Activated CD8-positive, alpha-beta T cell treated with anti-CD3 and anti-CD28 coated beads for 36 hours (primary cell): ENCODE measurements at places on chromosomes 5 and 9. TPM values are rescaled to one million over a fixed set of nuclear protein-coding genes. Genes with fewer than 3 reads are reported as not detected.
A peak's percentile ranks its signal among the peaks of the same experiment; 100 is the strongest.

The CER1 gene
- not detected for total RNA-seq

The TRMO gene
- total RNA-seq: 13.3 TPM

The DDX4 gene
- total RNA-seq: not detected

DNA sequence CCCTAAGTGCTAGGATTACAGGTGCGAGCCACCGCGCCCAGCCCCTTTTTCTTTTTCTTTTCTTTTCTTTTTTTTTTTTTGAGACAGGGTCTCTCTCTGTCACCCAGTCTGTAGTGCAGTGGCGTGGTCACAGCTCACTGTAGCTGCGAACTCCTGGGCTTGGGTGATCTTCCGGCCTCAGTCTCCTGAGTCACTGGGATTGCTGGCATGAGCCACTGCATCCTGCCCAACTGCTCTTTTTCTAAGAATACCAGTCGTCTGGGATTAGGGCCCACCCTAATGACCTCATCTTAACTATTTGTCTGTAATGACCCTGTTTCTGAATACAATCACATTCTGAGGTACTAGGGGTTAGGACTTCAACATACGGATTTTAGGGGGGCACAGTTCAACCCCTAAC, 34.1 kb upstream of the NANS start:
- DNase-seq: no peak

DNA sequence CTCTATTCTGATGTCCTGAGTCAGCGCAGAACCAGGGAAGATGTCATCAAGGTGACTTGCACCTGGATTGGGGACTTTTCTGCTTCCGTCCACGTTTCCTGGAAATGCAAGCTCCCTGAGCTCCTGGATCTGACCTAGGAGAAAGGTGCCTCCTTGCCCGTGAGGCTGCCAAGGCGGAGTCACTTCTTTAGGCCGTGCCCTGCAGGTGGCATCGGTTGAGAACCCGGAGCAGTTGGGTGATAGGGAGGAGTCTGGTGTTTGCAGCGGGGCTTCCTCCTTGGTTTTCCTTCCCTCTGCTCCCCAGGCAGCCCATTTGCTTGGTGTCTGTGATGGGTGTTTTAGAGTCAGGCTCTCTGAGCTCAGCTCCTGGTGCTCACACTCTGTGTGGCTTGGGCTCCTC, 15.2 kb downstream of the NANS start:
- no peak for DNase-seq

GRCh38 chr5:178234750-178235587, 2.4 kb upstream of the PHYKPL start:
- DNase-seq: peak; percentile 95

DNA sequence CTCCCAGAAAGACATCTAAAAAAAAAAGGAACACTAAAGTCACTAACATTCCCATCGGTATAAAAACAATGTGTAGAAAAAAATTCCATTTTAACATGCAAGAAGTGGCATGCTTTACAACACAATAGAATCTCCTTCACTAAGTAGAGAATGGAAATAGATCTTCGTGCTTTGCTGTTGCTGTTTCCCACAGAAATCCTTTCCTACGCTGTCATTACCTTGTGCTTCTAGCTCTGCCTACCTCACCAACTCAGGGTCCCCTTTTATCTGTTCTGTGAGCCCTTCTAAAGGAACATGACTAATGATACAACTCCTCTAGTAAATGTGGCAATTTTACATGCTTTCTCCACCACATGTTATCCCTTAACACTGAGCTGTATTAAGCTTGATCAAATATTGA, 202.9 kb downstream of the MCTP1 start:
- DNase-seq: no peak

DNA sequence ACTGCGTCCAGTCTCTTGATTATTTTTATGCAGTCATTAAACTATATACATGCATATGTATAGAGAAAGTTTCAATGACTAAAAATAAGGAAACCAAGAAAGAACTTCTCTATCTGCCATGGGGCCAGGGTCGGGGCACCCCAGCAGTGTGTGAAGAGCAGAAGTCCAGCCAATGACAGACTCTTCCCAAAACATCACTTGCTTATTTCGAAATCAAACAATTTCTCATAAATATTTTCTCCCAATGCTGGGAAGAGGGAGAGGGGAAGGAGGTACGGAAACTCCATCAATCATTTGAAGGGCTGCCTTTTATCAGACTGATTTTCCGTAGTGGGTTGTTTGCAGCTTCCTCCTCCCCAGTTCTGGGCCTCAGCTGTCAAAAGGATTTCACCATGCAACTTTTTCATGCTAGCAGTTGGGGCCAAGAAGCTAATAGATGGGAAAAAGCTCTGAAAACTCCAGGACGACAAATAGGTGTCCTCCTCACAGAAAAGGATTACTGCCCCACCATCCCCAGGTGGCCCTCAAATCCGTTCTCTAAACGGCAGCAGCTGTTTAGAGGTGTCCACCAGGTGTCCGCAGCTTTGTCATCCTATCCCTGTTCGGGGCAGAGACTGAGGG, 617 bp upstream of the FPGS start:
- DNase-seq: no peak

DNA sequence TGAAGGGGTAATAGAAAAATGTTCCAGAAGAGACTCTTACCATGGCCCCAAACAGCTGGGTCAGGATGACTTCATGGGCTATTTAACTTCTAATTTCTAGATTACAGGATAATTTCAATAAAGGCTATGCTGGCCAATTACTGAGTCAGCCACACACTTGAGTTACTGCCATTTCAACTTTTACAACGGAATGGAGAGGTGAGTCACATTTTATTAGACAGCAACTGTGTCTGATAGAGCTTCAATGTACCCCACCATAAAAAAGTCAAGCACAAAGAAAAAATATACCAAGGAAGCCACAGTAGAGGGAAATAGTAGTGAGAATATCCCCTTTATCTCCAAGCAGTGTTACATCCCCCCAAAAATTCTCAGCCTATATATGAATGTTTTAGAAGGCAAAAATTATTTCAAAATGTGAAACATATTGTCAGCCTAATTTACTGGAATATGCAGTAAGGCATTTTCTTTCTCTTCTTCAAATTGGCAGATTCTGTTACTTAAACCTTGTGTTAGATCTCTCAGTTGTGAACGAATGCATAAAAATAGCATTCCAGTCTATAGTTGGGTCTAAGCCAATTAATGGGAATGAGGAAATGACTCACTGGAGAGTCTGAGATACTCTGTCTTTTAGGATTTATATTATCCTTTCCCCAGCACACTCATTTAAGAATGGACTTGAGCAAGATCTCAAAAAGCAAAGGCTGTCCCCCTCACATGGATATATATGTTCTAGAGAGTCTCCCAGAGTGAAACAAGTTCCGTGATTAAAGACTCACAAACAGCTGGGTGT, 47.1 kb upstream of the RAI14 start:
- no peak for DNase-seq

GRCh38 chr9:87193925-87194868, 246.9 kb upstream of the GAS1 start:
- no peak for DNase-seq
